ENCODE measurements at places on chromosomes 1 and 21.

DNA sequence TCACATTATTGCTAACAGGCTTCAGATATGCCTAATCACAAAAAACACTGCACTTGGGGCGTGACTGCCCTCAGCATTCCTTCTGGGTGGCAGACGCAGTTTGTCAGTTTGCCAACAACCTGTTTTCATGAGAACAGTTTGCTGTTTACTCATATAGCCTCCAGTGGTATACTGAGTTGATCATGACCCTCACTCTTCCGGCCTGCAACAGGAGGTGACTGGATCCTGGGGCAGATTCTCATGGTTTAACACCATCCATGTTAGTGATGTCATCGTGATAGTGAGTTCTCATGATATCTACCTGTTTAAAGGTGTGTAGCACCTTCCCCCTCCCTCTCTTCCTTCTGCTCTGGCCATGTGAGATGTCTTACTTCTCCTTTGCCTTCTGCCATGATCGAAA is 555.2 kb downstream of the PLPP3 start:
- DNase-seq: no peak

- DNase-seq: no peak
Measured at GRCh38 chr1:113993766-113994165, 14.5 kb downstream of the OLFML3 start.

DNA sequence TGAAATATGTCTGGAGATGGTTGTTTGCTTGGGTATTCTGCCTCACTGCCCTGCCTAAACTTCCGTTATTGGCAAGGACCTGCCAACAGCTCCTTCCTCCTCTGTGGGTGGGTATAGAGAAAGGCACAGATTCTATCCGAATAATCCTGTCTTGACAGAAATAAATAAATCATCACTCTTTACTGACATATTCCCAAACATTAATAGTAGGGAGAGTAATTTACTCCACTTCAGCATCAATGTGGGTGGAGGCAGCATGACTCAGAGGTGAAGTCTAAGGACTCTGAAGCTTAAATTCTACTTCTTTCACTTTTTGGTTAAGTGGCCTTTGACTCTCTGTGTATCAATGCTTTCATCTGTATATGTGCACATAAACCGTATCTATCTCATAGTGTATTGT is 2.9 kb downstream of the CD84 start:
- DNase-seq: no peak

- no peak for DNase-seq
Measured at GRCh38 chr1:30780409-30780808, 22.8 kb upstream of the LAPTM5 start.

DNA sequence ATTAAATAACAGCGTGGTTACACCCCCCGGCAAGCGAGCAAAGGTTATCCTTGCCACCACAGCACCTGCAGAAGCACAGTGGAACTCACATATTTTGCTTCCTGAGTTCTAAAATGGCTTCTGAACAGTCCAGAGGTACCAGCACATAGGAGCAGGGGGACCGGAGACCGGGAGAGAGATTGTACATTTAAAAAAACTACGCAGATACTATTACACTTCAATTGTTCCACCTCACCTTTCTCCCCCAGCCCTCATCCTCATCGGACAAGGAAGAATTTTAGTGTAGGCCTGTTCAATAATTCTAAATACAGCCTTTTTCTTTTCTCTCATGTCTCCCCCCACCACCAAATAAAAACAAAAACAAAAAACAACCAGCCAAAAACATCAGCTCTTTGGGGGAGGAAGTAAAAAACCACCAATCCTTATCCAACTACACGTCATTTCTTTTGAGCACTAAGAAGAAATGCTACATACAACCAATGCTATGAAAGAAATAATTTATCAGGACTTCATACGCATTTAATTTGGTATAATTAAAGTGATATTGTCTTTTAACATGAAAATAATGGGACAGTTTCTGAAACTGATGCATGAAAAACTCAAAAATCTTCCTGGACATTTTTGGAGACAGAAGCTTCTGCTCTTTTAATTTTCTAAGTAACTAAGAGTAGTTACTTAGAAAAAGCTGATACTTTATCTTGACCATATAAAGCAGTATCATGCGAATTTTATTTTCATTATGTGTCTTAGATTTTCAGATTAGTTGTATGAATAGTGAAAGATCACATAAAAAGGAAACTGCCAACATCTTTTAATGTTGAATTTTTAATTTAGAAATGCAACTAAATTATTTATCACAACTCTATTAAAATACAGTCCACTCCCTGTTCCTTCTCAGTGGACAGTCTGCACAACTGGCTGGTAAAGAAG is 9.1 kb downstream of the CDKN2C start:
- DNase-seq: no peak

GRCh38 chr1:151072224-151072623 is 1.7 kb downstream of the GABPB2 start:
- no peak for DNase-seq

DNA sequence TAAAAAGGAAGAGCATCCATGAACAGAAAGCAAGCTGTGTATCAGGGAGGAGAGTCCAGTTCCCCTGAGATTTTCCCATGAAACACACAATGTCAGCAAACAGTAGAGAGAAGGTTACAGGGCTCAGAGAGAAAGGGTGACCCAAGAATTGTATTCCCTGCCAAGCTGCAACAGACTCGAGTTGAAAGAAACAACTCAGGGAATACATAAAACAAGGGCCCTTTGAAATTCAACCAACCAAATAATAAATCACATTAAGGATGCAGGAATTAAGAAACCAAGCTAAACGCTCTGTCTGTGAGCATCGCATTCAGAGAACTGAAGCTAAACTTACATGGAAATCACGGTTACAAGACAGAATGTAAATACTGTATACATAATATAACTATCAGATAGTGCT is 20.2 kb downstream of the S100A16 start:
- DNase-seq: no peak

- DNase-seq: no peak
Measured at GRCh38 chr21:22575165-22575584, 1577.0 kb downstream of the NCAM2 start.
